HuH-7.5 (cell line): ENCODE measurements at places on chromosomes 5 and 9.

DNA sequence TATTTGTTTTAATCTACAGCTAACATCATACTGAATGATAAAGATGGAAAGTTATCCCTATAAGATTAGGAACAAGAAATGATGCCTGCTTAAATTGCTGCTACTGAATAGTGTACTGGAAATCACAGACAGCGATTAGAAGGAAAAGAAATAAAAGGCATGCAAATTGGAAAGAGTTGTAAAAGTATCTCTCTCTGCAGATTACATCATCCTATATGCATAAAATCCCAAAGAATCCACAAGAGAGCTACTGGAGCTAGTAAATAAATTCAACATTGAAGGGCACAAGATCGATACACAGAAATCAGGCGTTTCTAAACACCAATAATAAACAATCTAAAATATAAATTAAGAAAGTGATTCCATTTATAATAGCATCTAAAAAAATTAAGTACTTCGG lies 75.3 kb upstream of the SIMC1 start:
- no peak for DNase-seq

- DNase-seq, result no peak
These were observed 134.4 kb upstream of the ABCA1 start for GRCh38 chr9:105062222-105062855.

DNA sequence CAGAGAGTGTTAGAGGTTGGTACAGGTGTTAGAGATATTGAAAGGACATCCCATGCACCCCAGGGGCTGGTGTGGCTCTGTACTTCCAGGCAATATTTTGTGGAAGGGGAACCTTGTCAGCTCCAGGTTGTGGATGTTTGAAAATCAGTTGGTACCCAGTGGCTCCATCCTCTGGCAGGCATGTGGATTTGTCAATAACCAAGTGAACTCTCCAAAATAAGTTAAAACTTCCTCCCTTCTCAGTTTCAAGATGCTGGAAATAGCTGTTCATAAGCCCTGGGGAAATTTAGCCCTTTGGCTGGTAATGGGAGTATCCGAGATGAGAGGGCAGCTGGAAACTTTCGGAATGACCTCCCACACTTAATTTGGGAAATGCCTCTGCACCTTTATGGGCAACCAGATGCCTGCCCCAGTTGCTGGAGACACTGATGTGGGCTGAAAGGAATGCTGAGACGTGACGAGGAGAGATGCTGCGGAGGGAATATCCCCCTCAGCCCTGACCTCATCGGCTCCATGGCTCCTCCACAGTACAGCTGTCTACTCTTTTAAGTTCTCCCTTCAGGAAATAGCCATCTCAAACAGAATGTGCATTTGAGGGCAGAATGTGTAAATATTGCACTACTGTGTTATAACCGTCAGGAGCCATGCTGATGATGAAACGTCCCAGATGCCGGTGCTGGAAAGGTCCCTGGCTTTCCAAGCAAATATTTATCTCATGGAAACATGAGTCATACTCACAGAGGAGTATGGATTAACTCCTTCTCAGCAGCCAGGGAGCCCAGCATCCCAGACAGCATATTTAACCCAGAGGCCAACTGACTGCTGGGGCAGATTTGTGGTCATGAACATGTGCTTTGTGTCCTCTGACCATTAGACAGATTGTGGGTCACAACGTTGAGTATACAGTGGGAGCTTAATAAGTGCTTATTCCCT lies 29.5 kb downstream of the TGFBI start:
- no peak for DNase-seq

GRCh38 chr9:27355166-27355565 lies 58.2 kb upstream of the EQTN start:
- DNase-seq, result no peak

- no peak for DNase-seq
These were observed 869.2 kb downstream of the EFNA5 start for GRCh38 chr5:106801554-106801953.

DNA sequence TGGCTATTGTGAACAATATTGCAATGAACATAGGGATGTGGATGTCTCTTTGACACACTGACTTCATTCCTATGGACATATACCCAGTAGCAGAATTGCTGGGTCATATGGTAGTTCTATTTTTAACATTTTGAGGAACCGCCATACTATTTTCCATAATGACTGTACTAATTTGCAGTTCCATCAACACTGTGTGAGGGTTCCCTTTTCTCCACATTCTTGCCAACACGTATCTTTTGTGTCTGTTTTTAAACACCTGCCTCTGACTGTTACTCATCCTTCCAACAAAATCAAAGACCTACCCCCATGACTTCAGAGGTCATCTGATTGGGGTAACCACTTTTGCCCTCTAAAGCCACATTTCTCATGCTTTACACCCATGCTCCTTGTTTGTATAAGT lies 133.5 kb downstream of the MED27 start:
- DNase-seq, result no peak

GRCh38 chr9:98771209-98771874 lies 25.0 kb downstream of the ANKS6 start:
- no peak for DNase-seq
